Smooth muscle cell of the pulmonary artery (primary cell): ENCODE measurements at places on chromosomes 2 and 18. TPM values are rescaled to one million over a fixed set of nuclear protein-coding genes. Genes with fewer than 3 reads are reported as not detected.

TOGARAM2 gene
- total RNA-seq: under 0.01 and 0.03 TPM in 2 replicates

RTP5 gene
- total RNA-seq: not detected in 2 replicates

DSG1 gene
- total RNA-seq: not detected in 2 replicates

METTL5 gene
- total RNA-seq: 29.7 and 36.5 TPM in 2 replicates

IL36G gene
- not detected in 2 replicates for total RNA-seq

KIF1A gene
- total RNA-seq: 0.07 and 0.33 TPM in 2 replicates

CYP26B1 gene
- total RNA-seq: 1.1 and 4.9 TPM in 2 replicates

IL18R1 gene
- total RNA-seq: 2.3 and 8.3 TPM in 2 replicates
